ENCODE measurements at places on chromosomes 1 and 21.

GRCh38 chr1:15669864-15670263 lies 14.3 kb upstream of the PLEKHM2 start:
- DNase-seq, result no peak

GRCh38 chr1:207838156-207839082 lies 72.5 kb downstream of the CD34 start:
- DNase-seq, result no peak

DNA sequence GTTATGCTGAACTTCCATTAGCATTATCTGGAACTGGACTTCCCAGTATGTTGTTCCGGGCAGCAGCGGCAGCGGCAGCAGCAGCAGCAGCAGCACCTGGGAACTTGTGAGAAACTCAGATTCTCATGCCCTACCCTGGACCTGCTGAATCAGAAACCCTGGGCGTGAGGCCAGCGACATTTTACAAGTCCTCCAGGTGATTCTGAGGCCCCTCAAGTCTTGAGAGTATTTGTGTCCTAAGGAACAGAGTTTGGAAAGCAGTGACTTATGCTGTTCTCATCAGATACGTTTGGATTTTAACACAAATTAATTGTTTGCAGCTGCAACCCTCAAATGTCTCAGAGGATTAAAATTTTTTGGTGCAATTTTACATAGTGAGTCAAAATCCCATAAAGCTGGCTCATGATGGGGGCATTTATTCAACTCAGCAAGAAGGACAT lies 157.2 kb upstream of the KAZN start:
- DNase-seq, result no peak

GRCh38 chr1:204027446-204027845 lies 45.5 kb upstream of the SOX13 start:
- DNase-seq, result no peak

- DNase-seq, result no peak
Observed at GRCh38 chr21:44648557-44649311, 2.5 kb downstream of the KRTAP10-11 start.

DNA sequence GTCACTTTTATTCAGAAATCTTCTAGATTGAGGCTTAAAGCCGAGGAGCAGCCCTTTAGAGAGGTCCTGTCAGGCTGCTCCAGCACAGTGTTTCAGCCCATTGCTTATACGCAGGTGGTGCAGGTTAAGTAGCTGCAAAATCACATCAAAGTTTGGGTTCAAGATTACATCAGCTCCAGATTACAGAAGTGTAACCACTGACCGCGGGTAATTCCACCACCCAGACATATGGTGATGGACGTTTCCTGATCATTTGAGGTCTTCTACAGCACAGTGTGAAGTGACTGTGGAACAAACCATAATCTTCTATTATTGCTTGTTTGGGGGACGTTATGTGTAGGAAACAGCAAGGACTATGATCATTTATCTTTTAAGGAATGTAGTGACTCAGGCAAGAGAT lies 11.8 kb downstream of the C1orf115 start:
- no peak for DNase-seq

GRCh38 chr1:235045921-235046601 lies 82.6 kb downstream of the TOMM20 start:
- no peak for DNase-seq

- DNase-seq, result no peak
Observed at GRCh38 chr1:42482635-42483153, 19.6 kb downstream of the CCDC30 start.

GRCh38 chr1:46650491-46650890 lies 17.7 kb downstream of the ATPAF1 start:
- no peak for DNase-seq

DNA sequence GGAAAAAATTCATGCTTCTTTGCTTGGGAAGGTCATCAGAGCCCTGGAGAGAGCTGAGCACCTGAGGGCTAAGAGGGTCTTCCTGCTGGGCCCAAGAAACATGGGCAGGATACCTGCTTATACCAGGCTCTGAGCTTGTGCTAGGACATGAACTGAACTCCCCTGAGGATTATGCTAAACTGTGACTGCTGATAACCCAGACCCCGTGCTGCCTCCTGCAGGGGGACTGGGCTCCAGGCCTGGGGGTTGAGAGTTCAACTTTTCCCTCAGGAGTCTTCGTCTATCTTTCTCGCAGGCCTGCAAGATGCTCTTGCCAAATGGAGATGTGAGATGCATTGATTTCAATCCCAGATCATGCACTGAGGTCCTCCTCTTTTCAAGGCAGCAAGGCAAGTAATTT lies 368.5 kb downstream of the HHAT start:
- DNase-seq, result no peak

GRCh38 chr1:14282707-14283106 lies 315.8 kb upstream of the KAZN start:
- DNase-seq, result no peak

- DNase-seq, result no peak
Observed at GRCh38 chr1:165858364-165858823, 31.0 kb downstream of the UCK2 start.

DNA sequence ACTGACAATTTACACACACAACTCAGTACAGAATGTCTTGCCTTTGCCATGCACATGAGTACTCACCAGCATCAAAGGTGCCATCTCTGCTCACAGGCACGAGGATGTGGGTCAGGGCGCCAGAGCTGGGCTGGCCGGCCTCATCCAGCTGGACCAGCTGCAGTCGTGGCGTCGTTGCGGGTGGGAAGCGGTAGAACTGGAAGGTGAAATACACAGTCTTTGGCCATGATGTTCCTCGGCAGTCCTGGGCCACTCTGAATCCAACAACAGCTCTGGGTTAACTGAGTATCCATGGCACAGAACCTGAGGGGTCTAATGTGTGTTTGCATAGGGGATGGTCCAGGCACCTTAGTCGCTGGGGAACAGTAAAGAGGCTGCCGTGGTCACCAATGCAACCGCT lies 87.7 kb downstream of the NPHP4 start:
- DNase-seq, result no peak

DNA sequence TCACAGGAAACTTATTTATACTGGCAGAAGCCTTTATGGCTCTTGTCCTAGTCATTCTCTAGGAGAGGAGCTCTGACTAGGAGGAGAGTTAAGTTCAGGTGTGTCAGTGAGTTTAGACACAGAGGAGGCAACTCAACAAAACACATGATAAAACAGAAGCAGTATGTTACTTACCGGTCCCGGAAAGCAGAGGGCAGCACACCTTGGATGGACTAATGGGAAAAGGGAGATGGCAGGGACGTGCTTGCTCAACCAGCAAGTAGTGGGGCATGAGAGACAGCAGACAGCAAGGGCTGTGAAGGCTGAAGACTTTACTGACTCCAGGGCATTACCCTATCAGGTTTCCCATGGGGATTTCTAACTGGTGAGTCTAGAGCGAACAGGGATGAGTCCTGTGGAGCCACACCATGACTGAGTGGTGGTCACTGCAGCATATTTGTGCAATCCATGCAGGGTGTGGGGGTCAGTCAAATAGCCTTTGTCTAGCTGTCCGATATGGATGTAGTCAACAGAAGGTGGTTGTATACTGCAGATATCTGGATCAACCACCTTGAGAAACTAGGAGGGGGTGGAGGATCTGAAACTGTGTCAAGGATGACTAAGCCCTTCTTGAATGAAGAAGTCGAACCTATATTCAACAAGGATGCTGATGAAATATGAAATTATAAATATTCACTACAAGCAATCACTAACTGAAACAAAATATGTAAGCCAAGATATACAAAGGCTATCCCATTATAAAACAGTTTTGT lies 596.3 kb upstream of the CHRM3 start:
- no peak for DNase-seq

DNA sequence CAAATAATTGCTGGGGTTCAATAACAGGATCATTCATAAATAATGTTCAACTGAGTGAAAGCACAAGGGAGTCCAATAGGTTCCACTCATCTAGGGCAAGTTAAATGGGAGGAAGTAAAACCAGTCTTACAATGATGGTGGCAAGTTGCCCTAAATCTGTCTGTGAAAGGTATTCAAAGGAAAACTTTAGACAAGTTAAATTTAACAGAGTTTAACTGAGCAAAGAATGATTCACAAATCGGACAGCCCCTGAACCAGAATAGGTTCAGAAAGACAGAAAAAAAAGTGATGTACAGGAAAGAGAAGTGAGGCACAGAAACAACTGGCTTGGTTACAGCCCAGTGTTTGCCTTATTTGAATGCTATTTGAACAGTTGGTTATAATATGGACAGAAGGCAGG lies 183.5 kb upstream of the ADGRL4 start:
- DNase-seq, result no peak

DNA sequence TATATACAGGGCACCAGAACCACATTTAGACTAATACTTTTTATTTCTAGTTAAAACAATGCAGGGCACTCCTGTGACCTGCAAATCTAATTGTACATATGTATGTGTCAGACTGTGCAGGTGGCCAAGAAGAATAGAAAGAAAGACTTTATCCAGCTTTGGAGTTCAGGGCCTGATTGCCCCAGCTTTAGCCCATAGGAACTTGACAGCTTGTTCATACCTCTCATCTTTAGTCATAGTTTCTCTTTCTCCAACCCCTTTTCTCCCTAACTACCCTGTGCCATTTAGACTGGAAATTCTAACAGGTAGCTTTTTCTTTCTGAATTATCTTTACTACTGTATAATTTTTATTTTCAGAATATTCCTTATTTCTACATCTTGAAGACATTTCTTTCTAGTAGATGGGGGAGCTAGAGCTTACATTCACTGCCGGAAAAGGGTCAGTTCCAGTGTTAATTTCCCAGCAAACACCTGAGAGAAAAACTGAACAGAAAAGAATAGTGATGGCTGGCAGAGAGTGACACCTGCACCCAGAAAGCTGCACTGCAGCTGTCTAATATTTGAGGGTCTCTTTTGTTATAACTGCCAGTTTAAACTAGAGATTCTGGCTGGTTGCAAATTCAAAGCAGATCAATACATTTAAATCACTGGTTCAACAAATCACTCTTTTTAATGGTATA lies 8.4 kb downstream of the YBX1 start:
- DNase-seq, result no peak

GRCh38 chr1:113608399-113608798 lies 150.9 kb downstream of the PHTF1 start:
- no peak for DNase-seq

DNA sequence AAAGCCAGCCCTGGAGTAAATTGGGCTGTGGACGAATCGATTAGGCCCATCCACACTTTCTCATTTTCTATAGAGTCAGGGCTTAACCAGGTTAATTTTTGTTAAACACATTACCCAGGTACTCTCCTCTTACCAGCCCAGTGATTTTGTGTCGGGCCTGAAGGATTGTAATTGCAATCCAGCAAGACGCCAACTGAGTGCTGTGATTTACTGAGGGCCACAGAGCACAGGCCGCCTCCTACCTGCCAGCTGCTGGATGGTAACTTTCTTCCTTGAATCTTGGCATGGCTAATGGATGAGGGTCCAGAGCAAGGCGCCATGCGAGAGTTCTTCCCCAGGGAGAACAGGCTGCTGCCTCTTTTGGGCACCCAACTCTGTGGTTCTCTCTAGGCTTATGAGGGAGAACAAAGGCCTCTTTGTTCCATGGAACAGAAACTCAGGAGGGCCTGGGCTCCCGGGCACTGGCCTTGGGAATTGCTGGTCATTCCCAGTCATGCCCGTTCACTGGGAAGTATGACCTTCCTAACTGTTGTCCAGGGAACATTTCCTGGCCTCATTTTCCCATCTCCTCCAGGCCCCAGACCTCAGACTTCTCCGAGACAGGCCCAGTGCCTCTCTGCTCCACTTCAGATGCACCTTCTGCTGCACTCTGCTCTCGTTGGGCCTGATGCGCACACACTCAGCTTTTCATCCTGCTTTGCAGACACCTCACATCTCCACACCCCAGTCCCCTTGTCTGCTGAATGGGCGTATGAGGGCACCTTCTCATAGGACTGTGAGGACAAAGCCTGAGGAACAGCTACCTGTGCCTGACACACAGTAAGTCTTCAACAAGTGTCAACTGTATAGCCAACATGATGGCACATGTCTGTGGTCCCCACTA lies 57.3 kb downstream of the SYF2 start:
- no peak for DNase-seq

GRCh38 chr1:232932486-232933425 lies 17.7 kb upstream of the NTPCR start:
- no peak for DNase-seq

DNA sequence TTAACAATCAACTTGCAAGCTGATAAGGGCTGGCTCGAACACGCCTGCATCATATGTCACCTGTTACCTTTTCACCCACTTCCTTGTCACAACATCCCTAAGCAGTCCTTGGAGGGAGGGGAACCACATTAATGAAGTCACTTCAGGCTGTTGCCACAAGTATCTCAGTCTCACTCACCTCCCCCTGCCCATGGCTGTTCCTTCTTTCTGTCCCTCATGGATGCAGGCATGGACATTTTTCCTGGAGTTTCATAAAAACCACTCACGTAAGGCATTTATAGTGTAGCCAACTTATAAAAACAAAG lies 76.8 kb upstream of the ANGPTL1 start:
- no peak for DNase-seq

DNA sequence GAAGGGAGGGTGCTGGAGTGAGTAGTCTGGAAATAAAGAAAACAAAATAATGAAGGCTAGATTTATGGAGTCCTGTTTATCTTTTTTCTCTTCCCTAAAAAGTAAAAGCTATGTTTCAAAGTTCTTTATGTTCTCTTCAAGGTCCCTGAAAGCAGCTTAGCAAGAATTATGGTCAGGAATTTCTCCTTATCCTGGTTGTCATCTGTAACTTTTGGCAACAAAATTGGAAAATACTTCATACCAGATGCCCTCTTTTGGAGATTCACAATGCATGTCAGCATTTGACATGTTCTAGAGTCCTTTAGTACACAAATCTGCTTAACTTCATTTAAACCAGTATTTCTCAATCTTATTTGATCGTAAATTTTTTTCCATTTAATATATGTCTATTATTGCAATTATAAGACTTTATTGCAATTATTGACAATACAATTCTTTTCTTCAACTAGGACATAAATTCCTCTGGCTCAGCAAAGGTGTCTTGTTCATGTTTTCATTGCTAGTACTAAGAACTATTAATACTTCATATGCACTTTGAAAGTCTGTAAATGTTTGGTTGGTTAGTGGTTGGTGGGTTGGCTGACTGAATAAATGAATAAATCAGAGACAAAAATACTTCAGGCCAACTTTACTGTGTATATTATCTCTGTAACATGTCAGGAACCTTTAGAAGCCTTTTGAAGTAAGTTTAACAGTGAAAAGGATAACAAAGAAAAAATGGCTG lies 101.5 kb downstream of the ATP1B1 start:
- DNase-seq, result no peak

- no peak for DNase-seq
Observed at GRCh38 chr1:148289647-148290046, 137.6 kb upstream of the NBPF11 start.

GRCh38 chr1:98176414-98176813 lies 255.6 kb upstream of the DPYD start:
- DNase-seq, result no peak

DNA sequence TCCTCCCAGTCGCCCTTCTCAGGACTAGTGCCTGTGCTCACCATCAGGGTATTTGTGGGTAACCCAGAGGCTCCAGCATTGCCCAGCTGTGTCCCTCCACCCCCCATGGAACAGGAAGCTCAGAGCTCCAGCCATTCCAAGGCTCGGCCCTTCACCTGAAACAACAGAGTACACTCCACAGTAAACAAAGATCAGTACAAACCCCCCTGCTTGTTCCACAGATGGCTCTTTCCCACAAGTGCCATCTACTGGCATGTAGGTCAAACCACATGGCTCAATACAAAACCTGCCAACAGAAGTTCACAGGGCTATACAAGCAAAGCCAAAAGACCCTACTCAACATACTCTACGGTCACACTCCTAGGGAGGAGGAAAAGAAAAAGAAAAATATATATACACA lies 258.7 kb downstream of the AGBL4 start:
- no peak for DNase-seq

Measured in activated CD4-positive, alpha-beta T cell treated with anti-CD3 and anti-CD28 coated beads, Interleukin-2, amount 50 U/mL, for 24 hours (primary cell).